Stimulated activated CD8-positive, alpha-beta memory T cell treated with anti-CD3 and anti-CD28 coated beads, Interleukin-7, amount 100 ng/mL, for 48 hours (primary cell): ENCODE measurements at places on chromosomes 7 and 10.

GRCh38 chr7:76086070-76086469 lies 38.2 kb downstream of the MDH2 start:
- no peak for DNase-seq

- DNase-seq = no peak
These were observed 128.8 kb downstream of the GATA3 start for GRCh38 chr10:8183241-8183704.

- no peak for DNase-seq
These were observed 245.3 kb upstream of the CELF2 start for GRCh38 chr10:10772411-10772810.

- no peak for DNase-seq
These were observed 159.5 kb upstream of the AGR3 start for GRCh38 chr7:17041324-17041723.

- no peak for DNase-seq
These were observed 282.1 kb upstream of the ZNF32 start for GRCh38 chr10:43930777-43931176.

DNA sequence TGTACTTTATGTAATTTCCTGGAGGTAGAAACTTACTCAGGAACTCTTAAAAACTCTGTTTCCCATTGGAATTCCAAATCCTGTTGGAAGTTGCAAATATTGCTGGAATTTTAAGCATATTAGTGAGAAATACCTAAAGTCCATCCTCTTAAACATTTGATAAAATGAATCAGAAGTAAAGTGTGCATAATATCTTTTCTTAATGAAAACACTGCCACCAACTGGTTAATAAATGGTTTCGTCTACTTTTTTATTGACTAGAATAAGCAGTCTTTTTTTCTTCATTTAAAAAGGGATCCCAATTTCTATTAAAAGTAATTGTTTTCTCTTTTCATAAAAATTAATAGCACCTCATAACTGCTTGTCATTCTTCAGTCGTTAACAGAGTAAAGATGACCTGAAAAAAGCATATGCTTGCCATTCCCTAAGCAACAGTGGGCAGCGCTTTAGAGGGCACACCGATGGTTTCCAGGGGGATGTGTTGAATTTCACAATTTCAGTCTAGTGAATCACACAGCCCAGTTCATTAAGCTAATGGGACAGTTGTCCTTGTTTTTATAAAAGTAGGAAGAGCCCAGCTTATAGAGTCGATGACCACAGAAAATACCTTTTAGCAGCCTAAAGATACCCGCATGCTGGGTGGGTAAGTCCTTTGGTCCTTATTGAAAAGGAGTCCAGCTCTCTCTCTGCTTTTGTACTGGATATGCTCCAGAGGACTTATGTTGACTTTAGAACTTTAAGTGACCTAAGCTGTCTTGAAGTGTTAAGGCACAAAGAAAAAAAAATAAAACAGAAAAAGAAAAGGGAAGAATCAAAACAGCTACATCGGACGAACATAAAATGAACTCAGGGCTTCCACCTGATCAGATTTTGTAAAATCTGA lies 28.5 kb downstream of the NPS start:
- no peak for DNase-seq

DNA sequence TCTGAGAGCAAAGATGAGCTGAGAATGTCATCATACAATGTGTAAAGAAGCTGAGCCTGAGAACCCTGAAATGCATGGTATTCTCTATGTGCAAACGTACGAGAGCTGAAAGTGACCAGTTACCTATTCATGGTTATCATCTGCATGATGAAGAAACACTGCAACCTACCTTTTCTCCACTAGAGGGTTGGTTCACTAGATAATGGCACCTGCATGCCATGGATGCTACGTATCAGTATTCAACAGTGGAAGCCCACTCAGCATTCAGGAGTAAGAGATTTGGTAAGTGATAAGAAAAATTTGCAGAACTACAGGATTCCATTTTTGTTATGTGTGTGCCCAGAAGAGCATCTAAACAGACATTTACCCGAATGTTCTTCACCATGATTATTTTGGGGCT lies 145.4 kb downstream of the PTPRN2 start:
- no peak for DNase-seq

- no peak for DNase-seq
These were observed 151.7 kb downstream of the RTKN2 start for GRCh38 chr10:62116896-62117295.

- DNase-seq = no peak
These were observed 35.0 kb downstream of the GNA12 start for GRCh38 chr7:2808891-2809665.

GRCh38 chr7:108308903-108309302 lies 147.3 kb downstream of the NRCAM start:
- DNase-seq = no peak

DNA sequence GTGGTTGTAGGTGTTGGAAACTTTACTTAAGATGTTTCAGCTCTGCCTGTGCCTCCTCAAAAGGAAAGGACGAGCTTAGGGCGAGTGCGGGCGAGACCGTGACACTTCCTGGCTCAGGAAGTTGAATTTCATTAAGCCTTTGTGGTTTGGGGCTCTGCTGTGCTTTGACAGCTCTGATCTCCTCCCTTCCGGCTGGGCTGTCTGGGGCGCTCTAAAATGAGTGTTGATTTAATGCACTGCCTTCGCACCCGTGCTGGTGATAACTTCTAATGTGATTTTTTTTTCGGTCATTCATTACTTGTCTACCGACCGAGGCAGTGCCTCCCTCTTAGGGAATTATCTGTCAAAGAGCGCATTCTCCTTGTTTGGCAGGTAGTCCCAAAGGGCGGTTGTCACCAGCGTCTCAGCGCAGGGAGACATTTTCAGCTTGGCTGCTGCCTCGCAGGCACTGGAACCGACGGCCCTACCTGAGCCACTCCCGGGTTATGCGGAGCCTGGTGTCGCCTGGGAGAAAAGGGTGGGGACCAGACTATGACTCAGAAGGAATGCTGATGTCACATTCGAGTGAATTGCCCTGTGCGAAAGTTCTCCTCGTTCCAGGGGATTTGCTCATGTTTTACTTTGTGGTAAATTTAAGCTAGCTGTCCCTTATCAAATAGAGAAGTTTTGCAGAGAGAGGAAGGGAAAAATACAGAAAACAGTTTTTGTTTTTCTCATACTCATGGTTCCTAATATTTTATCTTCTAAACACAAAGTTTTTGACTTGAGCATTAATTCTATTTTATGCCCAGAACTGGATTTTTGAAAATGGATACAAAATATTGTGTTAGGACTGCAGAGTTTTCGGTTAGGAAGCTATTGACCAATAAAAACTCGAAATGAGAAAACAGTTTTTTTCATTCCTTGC lies 920 bp downstream of the TES start:
- peak; percentile 39 for DNase-seq

GRCh38 chr10:7186387-7187018 lies 224.3 kb downstream of the SFMBT2 start:
- DNase-seq = no peak

GRCh38 chr7:9890092-9890491 lies 1083.6 kb upstream of the PHF14 start:
- no peak for DNase-seq

- DNase-seq = no peak
These were observed 1424.6 kb upstream of the LRRTM3 start for GRCh38 chr10:65501259-65501658.

GRCh38 chr7:159197066-159197975 lies 52.7 kb upstream of the VIPR2 start:
- peak; percentile 9 for DNase-seq

- no peak for DNase-seq
These were observed 36.5 kb upstream of the AP5Z1 start for GRCh38 chr7:4738711-4739527.

DNA sequence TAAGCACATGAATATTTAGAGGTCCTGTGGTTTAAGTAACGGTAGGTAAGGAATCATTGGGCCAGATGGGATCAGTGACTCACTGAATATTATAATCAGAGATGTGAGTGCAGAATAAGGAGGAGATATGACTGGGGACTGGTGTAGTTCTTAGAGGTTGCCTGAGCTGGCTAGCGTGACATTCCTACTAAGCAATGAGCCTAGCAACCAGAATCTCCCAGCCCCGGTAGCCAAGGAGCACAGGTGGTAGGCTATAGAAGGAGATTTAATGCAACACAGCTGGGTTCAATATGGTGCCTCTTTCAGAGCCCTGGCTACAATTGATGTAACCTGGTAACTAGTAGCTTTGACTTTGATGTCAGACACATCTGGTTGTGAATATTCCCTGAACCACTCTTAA lies 641.6 kb downstream of the AUTS2 start:
- DNase-seq = no peak

GRCh38 chr10:3154666-3155065 lies 17.9 kb downstream of the PITRM1 start:
- no peak for DNase-seq

DNA sequence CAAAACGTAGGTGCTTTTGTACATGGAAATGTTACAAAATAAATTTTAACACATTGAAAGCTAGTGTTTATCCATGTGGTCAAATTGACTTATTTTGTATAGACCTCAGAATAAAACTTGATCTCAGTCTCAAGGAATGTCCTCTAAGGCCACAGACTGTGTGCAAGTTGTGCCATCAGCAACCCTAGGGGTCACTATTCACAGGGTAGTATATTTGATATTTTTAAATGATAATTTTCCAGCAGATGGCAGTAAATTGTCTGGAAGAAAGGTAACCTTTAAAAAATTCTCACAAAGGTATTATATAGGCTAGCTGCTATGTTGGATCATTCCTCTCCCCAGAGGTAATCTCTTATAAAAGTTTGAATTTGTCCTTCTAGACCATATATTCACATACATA lies 12.9 kb upstream of the SNX10 start:
- no peak for DNase-seq

GRCh38 chr7:150716368-150716767 lies at the start of gene GIMAP1:
TSS of gene GIMAP1 (plus strand) at chr7:150716613. CDS start at chr7:150719048, 2,435 bp downstream.
- peak; percentile 65 for DNase-seq

- DNase-seq = no peak
These were observed 315.7 kb downstream of the TNS3 start for GRCh38 chr7:47266131-47266706.

- no peak for DNase-seq
These were observed 45.9 kb upstream of the FAM133B start for GRCh38 chr7:92636018-92636560.

DNA sequence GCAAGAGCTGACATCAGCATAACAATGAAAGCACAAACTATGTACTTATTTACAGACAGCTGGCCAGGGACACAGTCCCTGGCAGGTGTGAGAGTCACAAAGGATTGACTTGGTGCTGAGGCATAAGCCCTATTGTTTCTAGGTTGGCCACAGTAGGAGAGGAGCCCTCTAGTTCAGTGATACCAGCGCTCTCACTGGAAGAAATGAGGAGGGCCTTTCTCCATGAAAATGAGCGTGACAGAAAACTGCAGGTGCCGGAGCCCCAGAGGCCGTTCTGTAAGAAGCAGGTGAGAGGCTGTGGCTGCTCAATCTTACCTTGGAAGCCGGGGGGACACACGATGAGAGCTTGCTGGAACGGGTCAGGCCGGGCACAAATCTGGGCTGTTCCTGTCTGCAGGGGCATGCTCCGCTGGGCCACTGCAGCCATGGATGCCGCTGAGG lies 90.5 kb downstream of the CLEC2L start:
- DNase-seq = no peak

DNA sequence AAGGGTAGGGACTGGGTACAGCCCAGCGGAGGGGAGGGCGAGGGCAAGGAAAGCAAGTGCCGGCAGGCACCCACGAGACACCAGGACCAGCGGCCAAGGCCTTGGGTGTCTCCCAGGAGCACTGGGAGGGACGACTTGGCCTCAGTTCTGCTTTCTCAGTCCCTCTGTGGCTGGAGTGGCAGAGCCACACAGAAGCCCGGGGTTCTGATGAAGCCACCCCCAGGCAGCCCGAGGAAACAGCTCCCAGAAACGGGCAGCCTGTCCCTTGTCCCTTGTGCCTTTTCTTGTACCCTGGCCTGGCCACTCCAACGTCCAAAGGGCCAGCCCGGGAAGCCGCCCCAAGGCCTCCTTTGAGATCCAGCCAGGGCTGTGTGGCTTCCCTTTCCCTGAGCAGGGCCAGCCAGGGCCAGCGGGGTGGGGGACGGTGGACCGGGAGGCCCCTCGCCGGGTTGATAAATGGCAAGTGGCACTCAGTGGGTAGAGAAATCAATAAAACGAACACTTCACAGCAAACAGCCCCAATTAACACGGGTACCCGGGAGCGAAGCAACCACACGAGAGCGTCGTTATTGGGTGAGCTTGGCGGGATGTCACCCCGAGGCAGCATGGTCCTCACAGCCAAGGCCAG lies 69.8 kb upstream of the GNA12 start:
- DNase-seq = no peak

- DNase-seq = no peak
These were observed 83.5 kb upstream of the FZD1 start for GRCh38 chr7:91180746-91181145.

- peak; percentile 4 for DNase-seq
These were observed 177.6 kb downstream of the PARD3 start for GRCh38 chr10:34637418-34637911.

GRCh38 chr7:29479301-29480200 lies 84.1 kb upstream of the PRR15 start:
- no peak for DNase-seq

- no peak for DNase-seq
These were observed 13.7 kb downstream of the SCART1 start for GRCh38 chr10:133467286-133467911.

DNA sequence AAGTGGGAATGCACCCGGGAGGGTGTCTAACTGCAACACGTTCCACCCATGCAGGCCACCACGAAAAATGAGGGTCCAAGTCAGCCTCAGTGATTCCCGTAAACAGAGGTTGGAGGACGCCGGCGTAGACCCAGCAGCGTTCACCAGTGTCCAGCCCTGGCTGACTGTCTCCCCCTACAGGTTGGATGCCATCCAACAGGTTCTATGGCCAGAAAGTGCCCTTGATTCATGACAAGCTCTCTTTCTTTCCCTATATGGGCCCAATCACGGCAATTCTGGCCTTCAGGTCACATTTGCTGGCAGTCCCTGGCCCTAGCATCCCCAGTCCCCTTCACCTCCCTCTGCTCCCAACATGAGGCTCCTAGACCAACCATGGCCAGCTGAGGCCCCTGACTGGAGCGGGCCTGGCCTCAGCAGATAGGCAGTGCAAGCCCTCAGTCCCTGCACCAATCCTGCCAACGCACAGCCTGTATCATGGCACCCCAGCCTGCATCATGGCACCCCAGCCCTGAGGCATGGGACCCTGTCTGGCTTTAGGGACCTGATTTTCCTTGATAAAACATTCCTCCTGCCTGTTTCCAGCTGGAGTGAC lies 227.4 kb downstream of the GRID1 start:
- DNase-seq = no peak

DNA sequence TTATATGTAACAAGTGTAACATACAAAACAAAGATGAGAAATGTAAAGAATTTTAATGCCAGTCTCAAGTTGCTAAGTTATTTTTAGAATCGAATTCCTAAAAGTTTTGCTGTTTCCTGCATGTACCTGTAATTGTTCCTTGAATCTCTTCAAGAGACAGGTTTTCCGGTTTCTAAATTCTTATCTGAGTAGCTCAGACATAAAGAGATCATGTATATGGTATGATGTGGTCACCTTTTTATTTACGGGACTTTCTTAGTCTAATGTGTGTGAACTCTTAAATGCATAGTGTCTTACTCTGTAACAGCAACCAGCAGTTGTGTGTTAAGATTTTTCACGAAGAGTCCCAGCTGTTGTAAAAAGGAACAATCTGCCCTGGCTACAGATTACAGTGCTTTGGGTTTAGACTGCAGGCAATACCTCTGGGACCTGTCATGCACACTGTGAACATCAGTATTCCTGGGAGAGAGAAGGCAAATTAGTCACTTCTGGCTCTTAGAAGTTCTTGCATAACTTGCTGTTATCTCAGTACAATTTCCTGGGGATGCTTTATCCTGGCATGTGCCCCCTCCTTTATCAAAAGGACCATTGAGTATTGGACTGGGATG lies 263.4 kb downstream of the BICC1 start:
- DNase-seq = no peak
